Activated CD8-positive, alpha-beta memory T cell treated with anti-CD3 and anti-CD28 coated beads, Interleukin-2, amount 50 U/mL, for 4 hours (primary cell): ENCODE measurements at places on chromosomes 2 and 18.

DNA sequence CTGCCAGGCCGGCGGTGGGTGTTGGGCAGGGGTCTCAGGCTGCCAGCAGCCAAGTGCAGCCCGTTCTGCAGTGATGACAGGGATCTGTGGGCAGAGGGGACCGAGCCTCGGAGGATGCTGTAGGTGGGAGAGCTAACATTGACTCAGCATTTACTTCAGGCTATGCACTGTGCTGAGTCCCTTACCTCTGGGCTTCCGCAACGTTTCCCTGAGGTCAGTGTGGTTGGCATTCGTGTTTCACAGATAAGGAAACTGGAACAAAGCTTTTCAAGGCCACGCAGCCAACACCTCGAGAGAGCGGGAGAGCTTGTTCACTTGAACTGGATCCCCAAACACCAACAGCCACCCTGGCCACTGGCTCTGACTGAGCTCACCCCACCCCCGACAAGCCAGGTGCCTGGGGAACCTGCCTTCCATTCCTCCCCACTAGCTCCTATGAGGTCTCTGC is 839 bp upstream of the GPR148 start:
- peak; percentile 30 for DNase-seq

GRCh38 chr2:104658144-104658835 is 195.6 kb upstream of the POU3F3 start:
- DNase-seq: no peak

GRCh38 chr18:58392324-58393000 is 236.4 kb downstream of the ALPK2 start:
- no peak for DNase-seq

DNA sequence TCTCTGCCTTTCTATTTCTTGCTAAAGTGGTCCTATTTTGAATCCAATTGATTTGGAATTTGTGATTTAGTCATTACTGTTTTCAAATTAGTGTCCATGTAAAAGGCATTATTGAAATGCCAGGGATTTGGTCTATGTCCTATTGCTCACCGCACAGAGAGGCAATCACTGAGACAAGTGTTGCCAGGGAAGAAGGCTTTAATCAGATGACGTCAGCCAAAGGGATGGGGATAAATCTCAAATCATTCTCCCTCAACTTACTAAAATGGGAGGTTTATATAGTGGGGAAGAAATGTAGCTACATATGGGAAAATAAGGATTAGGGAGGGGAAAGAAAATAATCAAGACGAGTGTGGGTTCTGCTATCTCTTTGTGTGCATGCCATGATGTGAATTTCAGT is 9.6 kb downstream of the SERPINB12 start:
- no peak for DNase-seq

- DNase-seq: no peak
Observed at GRCh38 chr2:202750763-202751427, 116.1 kb downstream of the FAM117B start.

- DNase-seq: peak; percentile 31
Observed at GRCh38 chr2:172693037-172693436, 42.6 kb upstream of the RAPGEF4 start.

- DNase-seq: no peak
Observed at GRCh38 chr2:43407935-43408334, 181.5 kb upstream of the ZFP36L2 start.

GRCh38 chr2:181376442-181376841 is 80.7 kb upstream of the ITGA4 start:
- no peak for DNase-seq

DNA sequence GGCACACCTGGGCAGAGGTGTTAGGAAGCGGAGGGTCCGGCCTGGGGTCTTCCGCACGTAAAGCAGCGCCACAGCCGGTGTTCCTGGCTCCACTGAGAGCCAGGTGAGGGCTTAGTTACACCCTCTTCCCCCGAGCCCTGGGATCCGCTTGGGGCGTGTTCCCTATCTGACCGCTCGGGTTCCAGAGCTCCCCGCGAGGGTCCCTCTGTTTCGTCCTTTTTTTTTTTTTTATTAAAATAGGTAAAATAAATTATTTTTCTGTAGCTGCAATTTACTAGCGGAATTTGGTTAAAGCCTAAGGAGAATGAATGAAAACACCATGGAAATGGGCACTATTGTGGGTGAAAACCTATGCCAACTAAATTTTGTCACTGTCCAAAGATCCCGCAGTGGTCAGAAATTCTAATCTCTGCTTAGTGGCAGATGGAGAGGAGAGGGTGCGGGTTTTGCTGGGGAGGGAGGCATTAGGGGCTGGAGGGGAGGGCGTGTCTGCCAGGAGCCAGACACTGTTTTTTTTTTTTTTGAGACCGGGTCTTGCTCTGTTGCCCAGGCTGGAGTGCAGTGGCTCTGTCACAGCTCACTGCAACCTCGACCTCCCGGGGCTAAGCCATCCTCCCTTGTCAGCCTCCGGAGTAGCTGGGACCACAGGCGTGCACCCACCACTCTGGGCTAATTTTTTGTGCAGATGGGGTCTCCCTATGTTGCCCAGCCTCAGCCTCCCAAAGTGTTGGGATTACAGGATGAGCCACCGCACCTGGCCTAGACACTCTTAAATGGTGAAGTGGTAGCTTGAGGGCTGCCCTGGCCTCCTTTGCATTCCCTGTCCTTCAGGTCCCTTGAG is 834 bp downstream of the PDCL3 start:
- DNase-seq: no peak

DNA sequence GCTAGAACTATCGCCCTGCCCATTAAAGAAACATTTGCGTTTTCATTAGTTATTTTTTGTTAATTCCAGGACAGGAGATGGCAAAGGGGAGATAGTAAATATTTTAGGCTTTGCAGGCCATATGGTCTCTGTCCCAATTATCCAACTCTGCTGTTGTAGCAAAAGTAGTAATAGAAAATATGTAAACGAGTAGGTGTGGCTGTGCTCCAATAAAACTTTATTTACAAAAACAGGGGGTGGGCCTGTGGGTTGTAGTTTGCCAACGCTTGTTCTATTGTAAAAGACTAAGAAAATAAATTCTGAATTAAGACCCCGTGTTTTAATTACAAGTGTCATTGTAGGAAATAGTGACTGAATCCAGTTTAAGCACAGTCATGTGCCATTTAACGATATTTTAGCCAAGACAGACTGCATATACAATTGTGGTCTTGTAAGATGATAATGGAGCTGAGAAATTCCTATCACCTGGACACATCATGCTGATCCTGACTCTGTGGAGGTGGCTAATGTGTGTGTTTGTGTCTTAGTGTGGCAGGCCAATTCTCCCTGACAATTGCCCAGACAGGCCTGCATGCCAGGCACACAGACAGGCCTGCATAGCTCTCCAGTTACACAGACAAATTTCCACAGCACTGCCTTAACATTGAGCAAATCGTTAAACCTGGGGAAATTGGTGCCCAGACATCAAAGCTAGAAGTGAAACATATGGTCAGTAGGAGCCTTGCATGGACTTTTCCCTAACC is 76.4 kb downstream of the SKA1 start:
- no peak for DNase-seq

- DNase-seq: no peak
Observed at GRCh38 chr2:233217892-233218377, 33.5 kb upstream of the ATG16L1 start.

GRCh38 chr2:53584986-53585385 is 182.6 kb upstream of the CHAC2 start:
- DNase-seq: no peak

GRCh38 chr2:16308816-16309215 is 356.8 kb downstream of the CYRIA start:
- DNase-seq: no peak

- no peak for DNase-seq
Observed at GRCh38 chr2:3585261-3586109, 9.4 kb upstream of the COLEC11 start.

DNA sequence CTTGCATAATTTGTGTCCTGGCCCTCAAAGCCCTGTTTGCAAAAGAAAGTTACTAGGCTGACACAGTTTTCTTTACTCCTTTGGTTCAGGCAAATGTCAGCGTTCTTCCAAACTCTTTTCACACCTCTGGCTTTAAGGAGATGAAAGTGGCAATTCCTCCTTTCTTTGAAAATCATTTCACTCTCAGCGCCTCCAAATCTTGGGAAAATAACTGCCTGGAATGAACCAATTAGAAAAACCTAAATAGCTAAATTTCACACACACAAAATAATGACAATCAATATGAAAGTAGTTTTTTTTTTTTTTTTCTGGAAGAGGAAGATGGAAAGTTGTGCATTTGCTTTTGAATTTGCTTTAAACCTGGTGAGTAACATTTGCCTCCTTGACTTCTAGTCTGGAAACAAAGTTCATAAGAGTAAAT is 1.7 kb downstream of the MEIS1 start:
- no peak for DNase-seq

GRCh38 chr2:160794926-160795325 is 301.3 kb upstream of the RBMS1 start:
- no peak for DNase-seq

DNA sequence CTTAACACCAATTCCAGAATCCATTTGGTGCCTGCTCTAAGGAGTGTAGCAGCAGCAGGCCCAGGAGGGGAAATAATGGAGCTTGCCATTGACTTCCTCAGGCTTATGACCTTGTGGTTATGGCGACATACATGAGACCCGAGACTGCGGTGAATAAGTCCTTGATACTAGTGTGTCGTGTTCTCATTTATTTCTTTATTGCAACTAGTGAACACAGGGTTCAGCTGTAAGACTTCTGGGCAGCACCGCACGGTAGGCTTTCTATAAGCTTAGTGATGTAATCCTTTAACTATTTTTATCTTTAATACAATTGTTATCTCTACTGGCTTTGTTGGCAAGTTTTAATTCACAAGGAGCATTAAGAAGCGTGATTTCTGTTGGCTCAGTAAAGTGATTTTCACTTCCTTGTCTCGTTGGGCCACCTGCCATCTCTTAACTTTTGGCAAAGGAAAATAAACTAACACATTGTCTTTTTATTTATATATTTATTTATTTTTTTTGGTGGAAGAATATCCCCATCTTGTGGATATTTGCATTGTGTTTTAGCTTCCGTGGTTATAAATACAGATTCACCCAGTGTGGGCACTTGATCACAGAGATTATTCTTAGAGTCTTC is 139.8 kb downstream of the LTBP1 start:
- DNase-seq: no peak

- no peak for DNase-seq
Observed at GRCh38 chr2:187345338-187345737, 102.7 kb downstream of the CALCRL start.

- no peak for DNase-seq
Observed at GRCh38 chr2:29950481-29950880, 29.1 kb upstream of the ALK start.

- no peak for DNase-seq
Observed at GRCh38 chr2:118576109-118576855, 271.2 kb downstream of the EN1 start.

- no peak for DNase-seq
Observed at GRCh38 chr2:128781585-128782385, 463.1 kb upstream of the HS6ST1 start.

DNA sequence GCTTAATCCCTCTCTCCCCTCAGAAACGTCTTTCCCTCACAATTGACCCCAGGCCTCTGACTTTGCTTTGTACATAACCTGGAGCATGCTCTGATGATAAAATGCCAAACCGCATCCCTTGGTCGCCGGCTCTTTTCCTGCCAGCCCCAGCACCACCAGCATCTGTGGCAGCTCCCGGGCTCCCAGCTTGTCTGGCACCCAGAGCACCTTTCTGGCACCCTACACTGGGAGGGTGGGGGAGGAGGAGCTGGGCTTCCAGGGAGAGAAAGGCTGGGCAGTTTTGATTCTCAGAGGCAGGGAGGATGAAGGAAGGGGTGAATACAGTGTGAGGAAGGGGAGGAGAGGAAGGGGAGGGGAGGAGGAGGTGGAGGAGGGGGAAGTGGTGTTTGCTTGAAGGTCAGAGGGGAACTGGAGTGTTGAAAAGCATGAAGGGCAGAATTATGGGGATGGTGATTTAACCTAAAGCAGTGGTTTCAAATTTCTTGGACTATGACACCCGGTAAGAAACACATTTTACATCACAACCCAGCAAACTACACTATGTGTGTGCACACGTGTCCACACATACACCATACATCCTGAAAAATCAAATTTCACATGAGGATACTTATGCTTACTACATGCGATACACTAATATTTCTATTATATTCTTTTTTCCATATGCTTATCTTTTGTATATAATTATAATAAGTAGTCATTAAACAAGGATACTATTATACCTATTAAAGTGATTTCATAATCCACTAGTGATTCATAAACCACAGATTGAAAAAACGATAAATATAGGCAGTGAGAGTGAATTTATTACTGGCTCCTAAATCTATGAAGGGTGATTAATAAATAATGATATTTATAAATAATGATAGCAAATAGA is 30.0 kb upstream of the IGFBP2 start:
- DNase-seq: no peak

GRCh38 chr2:28428486-28428885 is 35.8 kb downstream of the FOSL2 start:
- DNase-seq: no peak

GRCh38 chr18:1488957-1489356 is 584.3 kb downstream of the ADCYAP1 start:
- no peak for DNase-seq

DNA sequence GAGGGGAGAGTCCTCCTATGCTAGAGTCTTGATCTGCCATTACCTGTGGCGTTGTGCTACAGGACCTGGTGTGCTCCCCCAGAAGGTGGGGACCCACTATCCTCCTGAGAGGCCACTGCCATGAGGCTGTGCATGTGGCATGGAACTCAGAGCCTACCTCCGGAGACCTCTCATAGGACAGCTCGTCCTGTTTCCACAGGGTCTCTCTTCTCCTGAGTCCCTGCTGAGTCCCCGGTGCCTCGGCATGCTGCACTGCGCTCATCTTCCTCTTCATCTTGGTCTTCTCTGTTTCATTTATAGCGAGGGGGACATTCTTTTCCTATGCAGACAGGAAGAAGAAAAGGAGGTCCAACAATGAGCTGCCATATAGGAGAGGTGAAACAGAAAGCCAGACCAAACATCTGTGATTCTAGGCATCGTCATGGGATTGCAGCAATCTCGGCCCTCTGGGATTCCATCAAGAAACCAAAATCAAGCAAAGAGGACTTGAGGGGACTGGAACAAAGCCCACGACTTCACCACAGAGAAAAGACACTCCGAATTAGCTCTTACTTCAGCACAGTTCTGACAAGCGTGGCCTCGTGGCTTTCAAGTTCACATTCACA is 83.7 kb downstream of the KCNF1 start:
- DNase-seq: no peak

DNA sequence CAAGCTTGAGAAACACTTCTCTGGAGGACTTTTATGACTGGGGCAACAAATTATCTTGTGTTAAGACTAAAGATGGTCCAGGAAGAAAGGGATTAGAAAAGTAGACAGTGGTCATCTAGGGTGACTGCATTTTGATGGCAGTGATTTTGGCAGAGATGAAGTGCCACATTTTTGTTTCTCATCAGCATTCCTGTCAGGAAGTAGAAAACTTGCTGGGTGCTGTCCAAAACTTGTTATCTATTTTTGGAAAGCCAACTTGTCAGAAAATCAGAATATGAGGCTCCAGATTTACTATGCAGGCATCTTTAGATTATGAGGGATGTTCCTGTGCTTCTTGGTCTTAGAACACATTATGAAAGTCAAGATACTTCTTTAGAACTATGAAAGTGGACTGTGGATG is 29.0 kb upstream of the CALCRL start:
- DNase-seq: no peak
